Endothelial cell of umbilical vein (primary cell): ENCODE measurements at places on chromosomes 3 and 15. TPM values are rescaled to one million over a fixed set of nuclear protein-coding genes. Genes with fewer than 3 reads are reported as not detected.

The PLS1 gene
- 1.3 and 2.9 TPM in 2 replicates for total RNA-seq

The NKTR gene
- 92.6 and 99.0 TPM in 2 replicates for total RNA-seq

The ADGRG7 gene
- total RNA-seq = not detected in 2 replicates

The CATSPER2 gene
- total RNA-seq = 3.8 and 6.1 TPM in 2 replicates

The HRH1 gene
- total RNA-seq = 16.2 and 22.0 TPM in 2 replicates

The ROPN1 gene
- not detected in 2 replicates for total RNA-seq

The WDR93 gene
- not detected in 2 replicates for total RNA-seq
